NAMALWA (cell line): ENCODE measurements at places on chromosomes 5 and 9.
A peak's percentile ranks its signal among the peaks of the same experiment; 100 is the strongest.

DNA sequence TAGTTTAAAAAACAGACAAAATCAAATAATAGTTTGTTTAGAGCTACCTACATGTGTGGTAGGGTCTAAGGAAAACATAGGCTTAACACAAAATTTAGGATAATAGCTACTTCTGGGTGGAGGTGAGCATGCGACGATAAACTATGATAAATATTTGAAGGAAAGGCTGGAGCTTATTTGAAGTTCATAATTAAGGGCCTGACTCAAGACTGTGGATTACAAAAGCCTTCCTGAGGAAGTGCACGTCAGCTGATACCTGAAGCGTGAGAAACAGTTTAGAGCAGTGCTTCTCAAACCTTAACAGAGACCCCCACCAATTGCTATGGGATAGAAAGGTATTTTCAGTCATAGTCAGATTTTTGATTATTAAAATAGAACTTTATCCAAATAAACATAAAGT lies 20.4 kb upstream of the UBLCP1 start:
- no peak for DNase-seq

- DNase-seq: no peak
These were observed 564.4 kb downstream of the SEMA5A start for GRCh38 chr5:8981496-8981895.

DNA sequence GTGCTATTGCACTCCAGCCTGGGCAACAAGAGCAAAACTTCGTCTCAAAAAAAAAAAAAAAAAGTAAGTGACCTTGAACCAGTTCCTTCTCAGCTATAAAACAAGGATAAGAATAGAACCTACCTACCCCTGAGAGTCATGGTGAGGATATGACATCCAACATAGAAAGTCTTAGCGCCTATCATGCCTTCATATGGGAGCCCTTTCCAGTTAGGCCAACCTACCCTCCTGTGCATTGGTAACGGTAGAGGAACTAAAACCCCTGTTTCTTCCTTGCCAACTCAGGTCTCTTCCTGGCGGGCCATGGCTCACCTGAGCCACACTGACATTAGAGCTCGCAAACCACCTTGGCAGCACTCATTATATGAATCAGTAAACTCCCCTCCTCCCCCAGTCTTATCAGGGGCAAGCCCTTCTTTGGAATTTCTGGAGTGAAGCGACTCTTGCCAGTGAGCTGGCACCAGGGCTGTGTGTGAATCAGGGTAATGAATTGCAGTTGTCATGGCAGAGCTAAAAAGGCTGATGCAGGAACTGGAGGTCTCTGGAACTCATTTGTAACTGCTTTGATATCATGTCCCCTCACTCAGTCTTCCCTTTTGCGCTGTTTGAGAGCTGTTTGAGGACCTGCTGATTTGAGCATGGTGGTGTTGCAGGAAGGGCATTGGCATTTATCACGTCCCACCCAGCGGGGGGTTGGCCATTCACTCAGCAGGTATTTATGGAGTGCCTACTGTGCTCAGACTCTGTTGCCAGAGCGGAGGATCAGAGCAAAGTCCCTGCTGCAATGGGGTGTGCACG lies 10.3 kb downstream of the WWC1 start:
- DNase-seq: no peak

DNA sequence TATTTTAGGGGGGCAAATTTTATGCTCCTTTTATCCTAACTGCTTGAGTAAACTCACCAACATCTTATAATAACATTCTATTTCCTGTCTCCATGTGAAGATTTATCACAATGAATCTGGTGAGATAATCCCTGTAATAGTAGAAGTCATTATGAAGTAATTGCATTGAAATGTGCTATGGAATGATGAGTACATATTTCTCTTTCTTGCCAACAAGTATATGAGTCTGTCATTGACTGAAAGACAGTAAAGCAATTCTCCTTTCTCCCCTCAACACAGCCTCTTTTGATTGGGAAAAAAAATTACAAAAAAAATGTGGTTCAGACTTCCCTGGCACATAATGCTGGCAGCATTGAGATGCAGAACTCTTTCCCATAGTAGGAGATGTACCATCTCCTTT lies 459.2 kb upstream of the RGMB start:
- DNase-seq: no peak

- DNase-seq: peak; percentile 19
These were observed 2.4 kb downstream of the ELL2 start for GRCh38 chr5:95959051-95959887.

- DNase-seq: no peak
These were observed 304.8 kb upstream of the ZNF462 start for GRCh38 chr9:106557996-106558667.

DNA sequence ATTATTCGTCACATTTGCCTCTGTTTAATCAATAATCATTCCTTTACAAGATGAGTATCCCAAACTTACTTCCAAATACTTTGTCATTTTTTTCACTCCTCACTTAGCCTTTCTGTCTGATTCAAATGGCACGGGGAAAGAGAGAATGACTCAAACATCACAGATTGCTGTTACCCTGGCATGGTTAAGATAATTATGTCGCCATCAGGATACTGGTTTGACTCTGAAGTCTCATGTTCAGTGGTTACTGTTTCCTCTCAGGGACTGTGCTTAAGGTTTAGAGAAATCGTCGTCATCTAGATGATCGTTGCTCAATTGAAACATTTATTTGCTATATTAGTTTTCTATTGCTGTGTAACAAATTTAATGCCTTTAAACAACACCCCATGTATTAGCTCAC lies 45.2 kb upstream of the RAD23B start:
- no peak for DNase-seq

DNA sequence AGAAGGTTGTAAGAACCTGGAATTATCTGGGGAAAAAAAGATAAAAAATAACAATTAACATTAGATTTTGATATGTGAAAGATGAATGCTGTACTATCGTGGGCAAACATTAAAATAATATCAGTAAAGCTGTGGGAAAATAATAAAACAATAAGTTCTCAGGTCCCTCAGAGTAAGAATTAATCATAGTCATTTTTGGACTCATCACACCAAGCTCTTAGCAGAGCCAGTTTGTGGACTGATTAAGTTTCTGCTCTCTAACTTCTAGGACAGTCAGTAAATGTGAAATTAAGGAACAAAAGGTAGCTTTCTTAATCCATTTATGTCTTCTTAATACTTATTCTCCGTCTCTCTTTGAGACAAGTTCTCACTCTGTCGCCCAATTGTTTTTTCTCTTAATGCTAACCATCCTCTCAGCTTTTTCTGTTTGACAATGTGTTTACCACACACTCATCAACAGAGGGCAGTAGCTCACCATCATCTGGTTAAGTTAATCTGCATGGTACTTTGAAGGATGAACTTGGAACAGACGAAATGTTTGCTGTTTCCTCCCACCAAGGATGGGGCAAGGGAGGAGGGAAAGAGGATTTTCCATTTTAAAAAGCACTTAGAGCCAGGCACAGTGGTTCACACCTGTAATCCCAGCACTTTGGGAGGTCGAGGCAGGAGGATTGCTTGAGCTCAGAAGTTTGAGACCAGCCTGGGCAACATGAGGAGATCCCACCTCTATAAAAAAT lies 5.3 kb upstream of the ACO1 start:
- DNase-seq: peak; percentile 91

GRCh38 chr5:54944364-54944763 lies 41.0 kb downstream of the ESM1 start:
- peak; percentile 31 for DNase-seq

DNA sequence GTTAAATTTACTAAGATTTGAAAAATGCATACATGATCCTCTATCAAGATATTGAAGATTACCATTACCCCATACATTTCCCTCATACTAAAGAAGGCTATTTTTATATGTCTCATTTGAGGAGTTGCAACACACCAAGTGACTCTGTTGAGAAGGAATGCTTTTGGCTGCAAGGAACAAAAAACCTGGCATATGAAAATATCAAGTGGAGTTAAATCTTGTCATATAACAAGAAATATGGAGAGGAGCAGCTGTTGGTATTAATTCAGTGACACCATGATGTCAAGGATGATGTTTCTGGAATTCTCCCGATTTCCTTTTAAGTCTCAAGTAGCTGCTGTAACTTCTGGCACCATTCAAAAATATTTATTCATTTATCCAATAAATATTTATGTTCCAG lies 193.8 kb downstream of the CSNK1G3 start:
- no peak for DNase-seq
